ENCODE measurements at places on chromosomes 7 and 10.

- no peak for DNase-seq
Measured at GRCh38 chr10:4708123-4708759, 117.8 kb upstream of the AKR1E2 start.

DNA sequence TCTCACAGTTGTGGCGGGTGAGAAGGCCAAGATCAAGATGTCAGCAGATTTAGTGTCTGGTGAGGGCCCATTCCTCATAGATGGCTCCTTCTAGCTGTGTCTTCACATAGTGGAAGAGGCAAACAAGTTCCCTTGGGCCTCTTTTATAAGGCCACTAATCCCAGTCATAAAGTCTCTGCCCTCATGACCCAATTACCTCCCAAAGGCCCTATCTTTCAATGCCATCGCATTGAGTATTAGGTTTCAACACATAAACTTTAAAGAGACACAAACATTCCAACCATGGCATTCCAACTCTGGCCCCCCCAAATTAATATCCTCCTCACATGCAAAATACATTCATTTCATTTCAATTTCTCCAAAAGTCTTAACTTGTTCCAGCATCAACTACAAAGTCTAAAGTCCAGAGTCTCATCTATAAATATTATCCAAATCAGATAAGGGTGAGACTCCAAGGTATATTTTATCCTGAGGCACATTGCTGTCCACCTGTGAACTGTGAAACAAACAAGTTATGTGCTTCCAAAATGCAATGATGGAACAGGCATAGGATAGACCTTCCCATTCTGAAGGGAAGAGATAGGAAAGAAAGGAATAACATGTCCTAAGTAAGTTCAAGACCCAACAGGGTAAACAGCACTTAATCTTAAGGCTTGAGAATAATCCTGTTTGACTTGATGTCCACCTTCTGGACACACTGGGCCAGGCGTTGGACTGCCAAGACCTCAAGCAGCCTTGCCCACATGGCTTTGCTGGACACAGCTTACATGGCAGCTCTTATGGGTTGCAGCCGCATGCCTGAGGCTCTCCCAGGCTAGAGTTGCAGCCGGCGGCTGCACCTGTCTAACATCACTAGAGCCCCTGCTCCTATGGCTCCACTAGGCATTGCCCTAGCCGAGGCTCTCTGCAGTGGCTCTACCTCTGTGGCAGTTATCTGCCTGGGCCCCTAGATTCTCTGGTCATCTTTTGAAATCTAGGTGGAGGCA lies 312.8 kb downstream of the TNS3 start:
- DNase-seq = no peak

GRCh38 chr7:27709137-27710075 lies 30.6 kb upstream of the TAX1BP1 start:
- DNase-seq = peak; percentile 35

GRCh38 chr10:73997461-73997786 lies 492 bp upstream of the VCL start:
- no peak for DNase-seq

- no peak for DNase-seq
Measured at GRCh38 chr7:135232720-135233119, 918 bp upstream of the STRA8 start.

GRCh38 chr7:114821030-114821900 lies 100.6 kb upstream of the MDFIC start:
- DNase-seq = peak; percentile 83

GRCh38 chr7:134823400-134823799 lies 44.0 kb downstream of the CALD1 start:
- DNase-seq = peak; percentile 95

DNA sequence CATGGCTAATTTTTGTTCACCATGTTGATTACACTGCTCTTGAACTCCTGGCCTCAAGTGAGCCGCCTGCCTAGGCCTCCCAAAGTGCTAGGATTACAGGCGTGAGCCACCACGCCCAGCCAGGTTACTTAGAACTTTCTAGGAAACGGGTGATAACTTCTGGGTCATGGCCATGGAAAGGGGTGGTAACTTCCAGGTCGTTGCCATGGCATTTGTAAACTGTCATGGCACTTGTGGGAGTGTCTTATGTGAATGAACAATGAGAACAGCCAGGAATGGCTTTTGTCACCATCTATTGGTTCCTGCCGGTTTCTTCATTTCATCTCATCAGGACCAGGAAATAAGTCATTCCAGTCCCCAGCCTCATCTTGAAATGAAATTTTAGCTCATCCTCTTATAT lies 120.9 kb downstream of the SLC16A9 start:
- no peak for DNase-seq

DNA sequence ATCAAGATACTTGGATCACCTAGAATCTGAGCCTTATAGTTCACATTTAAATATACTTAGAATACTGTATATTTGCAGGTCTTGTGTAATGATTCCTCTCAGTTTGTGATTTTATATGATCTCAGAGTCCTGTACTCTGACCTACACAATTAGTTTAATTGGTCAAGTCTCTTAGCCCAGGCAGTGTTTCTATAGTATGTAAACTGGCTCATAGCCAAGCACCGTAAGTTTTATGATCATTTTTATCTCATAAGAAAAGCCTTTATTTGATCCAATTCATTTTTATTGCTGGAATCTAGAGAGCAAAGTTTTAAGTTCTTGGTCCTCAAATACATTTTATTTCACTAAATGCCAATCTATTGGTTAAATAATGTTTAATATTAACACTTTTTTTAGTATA lies 242.2 kb downstream of the MALRD1 start:
- no peak for DNase-seq

DNA sequence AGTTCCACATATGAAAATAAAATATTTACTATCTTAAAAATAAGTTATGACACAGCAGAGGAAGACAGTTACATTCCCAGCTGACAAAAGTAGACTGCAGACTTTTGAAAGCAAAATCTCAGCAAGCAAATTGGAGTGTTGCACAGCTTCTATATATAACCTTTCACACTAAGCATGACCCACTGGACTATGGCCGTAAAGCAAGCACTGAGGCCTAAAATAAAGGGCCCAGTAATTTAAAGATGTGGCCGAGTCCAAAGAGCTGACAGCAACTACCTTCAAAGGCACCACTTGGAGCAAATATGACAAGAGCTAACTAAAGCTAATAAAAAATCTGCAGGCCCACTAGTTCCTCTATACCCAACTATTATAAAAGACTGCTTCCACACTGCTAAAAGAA lies 6.5 kb downstream of the GDI2 start:
- DNase-seq = no peak

GRCh38 chr7:27700501-27700900 lies 37.8 kb upstream of the HIBADH start:
- DNase-seq = no peak

DNA sequence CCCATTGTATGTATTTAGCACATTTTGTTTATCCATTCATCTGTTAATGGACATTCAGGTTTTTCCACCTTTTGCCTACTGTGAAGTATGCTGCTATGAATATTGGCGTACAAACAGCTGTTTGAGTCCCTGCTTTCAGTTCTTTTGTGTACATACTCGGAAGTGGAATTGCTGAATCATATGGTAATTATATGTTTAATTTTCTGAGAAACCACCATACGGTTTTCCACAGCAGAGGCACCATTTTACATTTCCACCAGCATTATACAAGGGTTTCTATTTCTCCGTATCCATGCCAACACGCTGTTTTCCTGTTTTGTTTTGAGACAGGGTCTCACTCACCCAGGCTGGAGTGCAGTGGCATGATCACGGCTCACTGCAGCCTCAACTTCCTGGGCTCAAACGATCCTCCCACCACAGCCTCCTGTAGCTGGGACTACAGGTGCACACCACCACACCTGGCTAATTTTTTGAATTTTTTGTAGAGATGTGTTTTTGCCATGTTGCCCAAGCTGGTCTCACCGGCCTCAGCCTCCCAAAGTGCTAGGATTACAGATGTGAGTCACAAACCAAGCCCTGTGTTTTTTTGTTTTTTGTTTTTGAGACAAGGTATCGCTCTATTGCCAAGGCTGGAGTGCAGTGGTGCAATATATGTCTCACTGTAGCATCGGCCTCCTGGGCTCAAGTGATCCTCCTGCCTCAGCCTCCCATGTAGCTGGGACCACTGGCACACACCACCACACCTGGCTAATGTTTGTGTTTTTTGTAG lies 22.1 kb upstream of the FBXW4 start:
- DNase-seq = no peak

DNA sequence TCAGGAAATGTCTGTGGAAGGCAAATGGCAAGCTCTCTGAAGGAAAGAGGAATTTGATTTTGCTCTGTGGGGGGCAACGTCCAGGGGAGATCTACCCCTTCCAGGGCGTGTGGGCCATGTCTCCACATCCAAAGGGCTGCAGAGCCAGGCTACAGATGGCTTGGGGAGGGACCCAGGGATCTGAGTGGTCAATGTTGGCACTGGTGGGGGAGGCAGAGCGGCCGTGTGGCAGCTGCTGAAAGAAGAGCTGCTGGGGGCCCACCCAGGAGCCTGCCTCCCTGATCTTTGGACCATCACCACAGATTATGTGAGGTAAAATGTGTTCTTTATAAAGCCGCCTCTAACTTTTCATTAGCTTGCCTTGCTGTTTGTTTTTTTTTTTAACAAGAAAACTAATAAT lies 144.1 kb downstream of the HERPUD2 start:
- DNase-seq = no peak

DNA sequence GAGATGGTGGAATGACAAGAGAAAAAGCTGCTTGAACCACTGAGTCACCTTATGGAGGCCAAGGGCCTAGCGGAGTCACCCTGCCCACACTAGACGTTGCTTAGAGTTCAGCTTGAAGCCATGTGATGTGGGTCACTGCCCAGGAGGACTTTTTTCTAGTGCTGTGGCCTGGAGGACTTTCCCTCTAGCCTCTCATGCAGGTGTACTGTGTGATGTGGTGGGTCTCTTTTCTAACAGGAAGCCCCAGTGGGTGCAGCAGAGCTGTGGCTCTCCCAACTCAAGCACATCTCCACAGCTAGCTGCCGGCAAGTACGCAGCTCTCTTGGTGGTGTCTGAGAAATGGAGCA lies 13.6 kb downstream of the POR start:
- no peak for DNase-seq

GRCh38 chr7:142348100-142348499 lies 90.2 kb upstream of the PRSS58 start:
- DNase-seq = no peak

- no peak for DNase-seq
Measured at GRCh38 chr7:117200786-117201458, 121.9 kb downstream of the WNT2 start.

DNA sequence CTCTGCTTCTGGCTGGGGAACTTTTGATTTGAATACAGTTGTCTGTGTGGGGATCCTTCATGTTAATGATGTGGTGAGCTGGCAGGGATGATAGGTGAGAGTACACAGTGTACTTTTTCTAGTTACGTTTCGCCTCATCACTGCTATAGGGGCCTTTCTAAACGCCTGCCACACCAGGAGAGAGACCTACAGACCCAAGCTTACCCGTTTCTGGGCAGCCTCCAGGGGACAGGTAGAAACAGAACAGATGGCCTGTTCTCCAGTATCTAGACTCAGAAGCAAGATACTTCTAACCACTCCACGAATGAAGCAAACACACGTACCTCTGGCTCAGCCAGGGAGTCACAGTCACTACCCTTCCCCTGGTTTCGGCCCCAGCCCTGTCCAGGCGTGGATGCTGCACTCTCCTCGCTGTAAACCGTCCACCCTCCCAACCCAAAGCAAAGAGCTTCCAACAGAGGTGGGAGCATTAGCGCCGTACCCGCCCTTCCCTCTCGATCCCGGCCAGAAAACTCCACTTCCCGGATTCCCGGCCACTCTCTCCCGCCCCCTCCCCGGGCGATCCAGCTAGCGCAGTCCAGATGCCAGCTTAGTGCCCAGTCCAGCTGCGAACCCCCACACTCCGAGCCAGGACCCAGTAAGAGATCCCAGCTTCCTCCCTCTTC lies 1.2 kb downstream of the CCDC6 start:
- DNase-seq = peak; percentile 16

- no peak for DNase-seq
Measured at GRCh38 chr10:29130190-29130673, 158.6 kb upstream of the LYZL1 start.

DNA sequence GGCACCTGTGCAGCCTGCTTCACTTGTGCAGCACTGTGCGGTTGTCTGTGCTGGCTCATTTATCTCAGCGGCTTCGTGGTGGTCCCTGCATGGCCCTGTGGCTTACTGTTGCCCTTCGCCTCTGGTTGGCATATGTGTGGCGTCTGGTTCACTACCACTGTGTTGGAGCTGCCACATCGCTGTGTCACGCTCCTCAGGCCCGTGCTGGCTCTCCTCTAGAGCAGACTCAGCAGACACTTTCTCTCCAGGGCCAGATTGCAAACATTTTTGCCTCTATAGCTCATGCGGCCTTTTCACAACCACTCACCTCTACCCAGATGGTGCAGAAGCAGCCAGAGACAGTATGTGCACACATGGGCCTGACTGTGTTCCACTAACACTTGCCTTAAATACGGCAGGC lies 37.9 kb downstream of the PPP2R2D start:
- DNase-seq = peak; percentile 74

DNA sequence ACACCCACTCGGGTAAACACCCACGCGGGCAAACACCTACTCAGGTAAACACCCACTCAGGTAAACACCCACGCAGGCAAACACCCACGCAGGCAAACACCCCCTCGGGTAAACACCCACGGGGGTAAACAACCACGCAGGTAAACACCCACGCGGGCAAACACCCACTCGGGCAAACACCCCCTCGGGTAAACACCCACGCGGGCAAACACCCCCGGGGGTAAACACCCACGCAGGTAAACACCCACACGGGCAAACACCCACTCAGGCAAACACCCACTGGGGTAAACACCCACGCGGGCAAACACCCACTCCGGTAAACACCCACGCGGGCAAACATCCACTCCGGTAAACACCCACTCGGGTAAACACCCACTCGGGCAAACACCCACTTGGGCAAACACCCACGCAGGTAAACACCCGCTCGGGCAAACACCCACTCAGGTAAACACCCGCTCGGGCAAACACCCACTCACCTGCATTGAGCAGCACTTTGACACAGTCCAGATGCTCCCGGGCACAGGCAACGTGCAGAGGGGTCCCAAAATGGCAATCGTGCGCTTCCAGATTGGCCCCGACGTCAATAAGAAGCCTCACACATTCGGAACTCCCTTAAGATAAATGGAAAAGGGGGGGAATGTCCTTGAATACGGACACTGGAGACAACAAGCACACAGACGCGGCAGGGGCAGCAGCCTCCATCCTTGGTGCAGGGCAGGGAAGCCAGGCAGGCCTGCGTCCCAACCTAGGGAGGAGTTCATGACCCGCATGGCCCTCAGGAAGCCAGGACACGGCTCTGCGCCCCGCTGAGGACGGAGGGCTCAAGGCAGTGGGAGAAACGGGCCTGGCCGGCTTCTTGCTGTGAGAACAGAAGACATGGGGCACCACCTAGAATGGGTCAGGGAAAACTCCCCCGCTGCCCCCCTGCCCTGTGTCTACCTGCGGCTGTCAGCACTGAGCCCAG lies 17.6 kb downstream of the ASB13 start:
- no peak for DNase-seq

GRCh38 chr7:111027396-111027795 lies 63.5 kb upstream of the LRRN3 start:
- no peak for DNase-seq

- DNase-seq = no peak
Measured at GRCh38 chr10:132527339-132528063, 10.1 kb upstream of the INPP5A start.

GRCh38 chr7:138455609-138456008 lies 4.5 kb upstream of the TRIM24 start:
- no peak for DNase-seq

- no peak for DNase-seq
Measured at GRCh38 chr7:137934176-137934826, 67.6 kb downstream of the CREB3L2 start.
